ENCODE measurements at places on chromosomes 16 and 17.

GRCh38 chr17:17570140-17570797 is 21.2 kb downstream of the PEMT start:
- DNase-seq = no peak

- DNase-seq = no peak
Observed at GRCh38 chr16:54061454-54061853, 225.1 kb downstream of the IRX3 start.

DNA sequence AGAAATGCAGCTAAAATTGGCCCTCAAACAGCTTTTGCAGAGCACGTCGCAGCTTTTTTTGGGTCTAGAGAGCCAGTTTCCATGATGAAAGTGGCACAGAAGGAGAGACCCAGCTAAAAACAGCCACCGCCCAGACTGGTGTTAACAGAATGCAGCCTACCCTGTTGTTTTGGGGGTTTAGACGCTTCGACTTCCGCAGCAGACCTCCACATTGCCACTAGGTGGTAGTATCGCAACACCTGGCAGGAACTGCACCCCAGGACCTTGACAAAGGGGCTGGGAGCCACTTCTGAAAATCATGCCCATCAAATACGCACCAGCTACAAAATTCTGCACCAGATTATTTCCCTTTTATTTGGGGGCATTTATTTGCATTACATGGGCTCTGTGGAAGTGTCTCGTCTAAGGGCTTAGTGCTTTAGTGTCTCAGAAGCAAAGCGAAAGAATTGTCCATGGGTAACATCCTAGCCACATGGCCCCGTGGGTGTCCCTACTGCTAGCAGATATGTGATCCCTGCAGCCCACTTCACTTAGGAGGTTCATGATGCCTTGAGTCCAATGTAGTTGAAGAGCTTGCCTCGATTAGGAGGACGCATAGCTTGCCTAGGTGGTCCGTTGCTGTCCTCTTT is 167.1 kb downstream of the HAPSTR1 start:
- peak; percentile 38 for DNase-seq

DNA sequence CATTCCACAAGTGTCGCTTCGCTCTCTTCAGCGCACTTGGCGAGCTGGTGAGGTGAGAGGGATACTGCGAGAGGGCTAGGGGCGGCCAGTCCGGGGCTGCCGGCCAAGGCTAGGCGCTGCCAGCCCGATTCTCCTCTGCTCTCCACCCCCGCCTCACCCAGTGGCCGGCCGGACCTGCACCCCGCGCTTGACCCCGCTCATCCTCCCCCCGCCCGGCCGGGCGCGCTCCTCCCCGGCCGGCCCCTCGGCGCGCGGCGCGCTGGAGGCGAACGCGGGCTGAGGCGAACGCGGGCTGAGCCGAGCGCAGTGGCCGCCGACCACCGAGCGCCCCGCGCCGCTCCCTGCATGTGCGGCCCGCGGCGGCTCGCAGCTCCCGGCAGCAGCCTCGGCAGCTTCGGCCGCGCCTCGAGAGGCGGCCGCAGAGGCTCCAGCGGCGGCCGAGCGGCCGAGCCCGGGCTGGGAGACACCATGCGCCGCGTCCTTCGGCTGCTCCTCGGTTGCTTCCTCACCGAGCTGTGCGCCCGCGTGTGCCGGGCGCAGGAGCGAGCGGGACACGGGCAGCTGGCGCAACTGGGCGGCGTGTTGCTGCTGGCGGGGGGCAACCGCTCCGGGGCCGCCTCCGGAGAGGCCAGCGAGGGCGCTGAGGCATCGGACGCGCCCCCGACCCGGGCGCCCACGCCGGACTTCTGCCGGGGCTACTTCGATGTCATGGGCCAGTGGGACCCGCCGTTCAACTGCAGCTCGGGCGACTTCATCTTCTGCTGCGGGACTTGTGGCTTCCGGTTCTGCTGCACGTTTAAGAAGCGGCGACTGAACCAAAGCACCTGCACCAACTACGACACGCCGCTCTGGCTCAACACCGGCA is at the start of gene SHISA9:
Gene SHISA9 (plus strand): TSS at position 2 of the 865 bp plus-strand sequence.
- no peak for DNase-seq

- no peak for DNase-seq
Observed at GRCh38 chr17:77439189-77440018, 298.6 kb downstream of the SEC14L1 start.

- DNase-seq = no peak
Observed at GRCh38 chr16:13886608-13887007, 33.3 kb upstream of the ERCC4 start.

DNA sequence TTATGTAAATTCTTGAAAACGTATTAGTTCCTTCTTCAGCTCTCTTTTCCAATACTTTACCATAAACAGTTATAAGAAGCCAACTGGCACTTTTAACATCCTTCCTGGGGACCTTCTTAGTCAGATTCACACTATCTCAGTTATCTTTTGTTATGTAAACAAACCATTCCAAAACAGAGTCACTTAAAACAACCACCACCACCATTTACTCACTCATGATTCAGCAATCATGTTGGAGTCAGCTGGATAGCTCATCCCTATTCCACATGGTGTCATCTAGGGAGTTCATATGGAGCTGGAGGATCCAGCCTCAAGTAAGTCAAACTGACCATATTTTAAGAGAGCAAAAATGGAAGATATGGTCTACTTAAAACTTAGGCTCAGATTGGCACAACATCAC is 240.3 kb upstream of the IRX3 start:
- DNase-seq = no peak

DNA sequence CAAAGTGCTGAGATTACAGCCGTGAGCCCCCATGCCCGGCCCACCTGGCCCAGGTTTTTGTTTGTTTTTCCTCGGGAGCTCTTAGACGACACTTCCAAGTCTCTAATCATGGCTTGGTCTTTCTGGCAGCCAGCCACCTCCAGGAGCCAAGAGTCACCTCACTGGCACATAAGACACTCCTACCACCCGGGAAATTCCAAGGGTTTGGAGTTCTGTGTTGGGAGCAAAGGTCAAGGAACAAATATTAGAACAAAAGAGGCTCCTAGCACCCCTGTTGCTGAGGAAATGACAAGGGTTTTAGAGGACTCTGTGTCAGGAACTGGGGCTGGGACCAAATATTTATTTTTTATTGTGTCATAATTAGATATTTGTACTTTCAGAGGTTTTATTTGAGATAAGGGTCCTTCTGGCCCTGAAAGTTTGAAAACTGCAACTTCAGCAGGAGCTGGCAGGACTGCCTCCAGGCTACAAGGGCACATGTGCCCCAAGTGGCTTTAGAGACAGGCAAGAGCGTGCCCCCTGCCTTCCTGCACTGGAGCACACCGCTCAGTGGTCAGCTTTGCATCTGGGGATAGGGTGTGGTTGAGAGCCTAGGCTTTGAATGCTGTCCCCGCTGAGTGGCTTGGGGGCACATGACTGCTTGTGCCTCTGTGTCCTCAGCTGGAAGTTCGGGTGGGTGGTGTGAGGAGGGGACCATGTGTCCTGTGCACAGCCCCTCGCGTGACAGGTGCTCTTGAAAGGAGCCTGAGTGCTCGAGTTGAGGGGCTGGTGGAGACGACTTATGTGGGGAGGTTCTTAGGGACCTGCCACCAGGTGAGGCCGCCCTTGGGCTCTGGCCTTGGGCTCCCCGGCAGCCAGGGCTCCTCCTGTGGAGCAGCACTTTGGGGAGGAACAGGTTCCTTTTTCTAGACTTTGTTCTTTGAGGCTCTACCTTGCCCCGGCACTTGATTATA is 29.7 kb downstream of the MGRN1 start:
- DNase-seq = no peak

- no peak for DNase-seq
Observed at GRCh38 chr17:951325-952132, 28.0 kb downstream of the NXN start.

DNA sequence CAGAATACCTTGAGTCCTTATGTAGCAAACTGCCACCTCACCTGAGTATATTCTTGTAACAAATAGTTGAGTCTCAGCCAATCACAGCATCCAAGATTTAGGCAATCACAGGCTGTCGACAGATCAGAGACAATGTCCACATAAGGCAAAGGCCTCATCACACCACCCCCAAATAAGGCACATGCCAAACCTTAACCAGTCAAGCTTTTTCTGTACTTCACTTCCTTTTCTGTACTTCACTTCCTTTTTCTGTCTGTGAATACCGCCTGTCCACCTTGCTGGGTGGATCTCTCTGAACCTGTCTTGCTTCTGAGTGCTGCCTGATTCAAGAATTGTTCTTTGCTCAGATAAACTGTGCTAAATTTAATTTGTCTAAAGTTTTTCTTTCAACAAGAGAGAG is 210.4 kb upstream of the N4BP1 start:
- no peak for DNase-seq

- no peak for DNase-seq
Observed at GRCh38 chr16:89326721-89327120, 109.2 kb downstream of the ZNF778 start.

DNA sequence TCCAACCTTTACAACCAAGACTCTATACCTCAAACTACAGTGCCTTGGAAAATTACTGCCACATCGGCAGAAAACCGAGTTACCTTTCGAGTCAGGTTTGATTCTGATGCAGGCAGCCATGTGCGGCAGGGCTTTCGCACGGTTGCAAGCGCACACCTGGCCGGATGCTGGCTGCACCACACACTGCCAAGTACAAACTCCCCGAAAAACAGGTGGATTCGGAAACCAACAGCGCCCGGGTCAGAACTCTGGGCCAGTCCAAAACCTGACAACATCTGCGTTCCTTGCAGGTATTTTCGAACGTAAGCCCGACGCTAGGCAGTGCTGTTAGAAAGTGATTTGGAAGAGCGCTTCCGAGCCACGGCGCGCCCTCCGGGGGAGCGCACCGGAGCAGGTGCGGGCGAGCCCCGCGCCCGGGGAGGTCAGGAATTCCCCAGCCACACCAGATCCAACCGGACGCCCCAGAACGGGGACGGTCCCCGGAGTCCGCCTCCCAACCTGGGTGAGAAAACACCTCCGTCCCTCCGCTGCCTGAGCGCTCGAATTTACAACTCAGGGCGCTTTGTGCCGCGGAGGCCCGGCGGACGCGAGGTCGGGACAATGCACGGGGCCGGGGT is 1.2 kb downstream of the USP7 start:
- DNase-seq = peak; percentile 46

DNA sequence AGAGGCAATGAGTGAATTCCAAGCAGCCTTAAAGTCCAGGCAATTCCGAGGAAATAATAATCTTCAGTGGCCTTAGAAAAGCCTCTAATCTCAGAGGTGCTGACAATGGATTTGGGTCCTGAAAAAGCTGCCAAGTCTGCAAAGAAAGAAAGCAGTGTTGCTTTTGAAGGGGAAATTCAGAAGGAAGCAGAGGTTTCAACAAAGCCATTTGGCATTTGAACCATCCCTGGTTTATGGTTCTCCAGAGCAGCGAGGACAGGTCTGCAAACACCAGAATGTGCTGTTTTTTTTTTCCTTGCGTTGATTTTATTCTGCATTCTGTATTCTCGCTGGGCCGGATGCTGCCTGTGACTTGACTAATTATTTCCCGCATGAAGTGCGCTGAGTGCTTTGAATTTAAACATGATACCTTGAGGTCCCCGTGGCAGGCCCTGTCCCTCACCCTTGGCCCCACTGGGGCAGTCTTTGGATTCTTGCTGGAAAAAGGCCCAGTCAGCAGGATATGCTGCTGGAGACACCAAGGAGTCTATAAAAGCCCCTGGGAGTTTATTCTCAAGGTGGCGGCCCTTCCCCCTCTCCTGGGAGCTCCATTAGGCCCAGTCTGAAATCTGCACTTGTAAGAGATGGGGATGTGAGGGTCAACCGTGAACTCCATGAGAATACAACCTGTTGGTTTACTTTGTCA is 338.3 kb downstream of the HAPSTR1 start:
- no peak for DNase-seq

- DNase-seq = no peak
Observed at GRCh38 chr17:38742411-38743308, 5.5 kb downstream of the PCGF2 start.

GRCh38 chr16:4179020-4179419 is 62.8 kb upstream of the ADCY9 start:
- DNase-seq = no peak

- DNase-seq = peak; percentile 74
Observed at GRCh38 chr17:4881761-4882555, 17.4 kb upstream of the C17orf107 start.

DNA sequence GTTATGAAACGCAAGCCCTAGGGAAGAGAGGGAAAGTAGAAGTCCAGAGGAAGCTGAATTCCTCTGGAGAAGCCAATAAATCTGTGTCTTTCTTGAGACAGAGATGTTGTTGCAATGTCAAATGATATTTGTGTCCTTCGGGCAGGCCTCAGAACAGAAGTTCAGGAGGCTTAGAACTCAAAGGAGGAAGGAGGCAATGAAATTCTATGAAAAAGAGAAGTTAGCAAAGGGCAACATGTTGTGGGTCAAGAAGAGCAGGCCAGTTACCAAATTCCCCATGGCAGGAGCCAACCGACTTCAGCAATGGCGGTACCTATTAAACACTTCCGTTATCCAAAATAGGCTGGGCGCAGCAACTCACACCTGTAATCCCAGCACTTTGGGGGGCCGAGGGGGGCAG is 109.0 kb upstream of the DHX40 start:
- no peak for DNase-seq

GRCh38 chr16:46747777-46748651 is at the start of gene MYLK3:
TSS of gene MYLK3 (minus strand) at chr16:46748344. CDS start at chr16:46748193, 151 bp downstream.
- no peak for DNase-seq

GRCh38 chr17:62643496-62643895 is 16.0 kb downstream of the MRC2 start:
- no peak for DNase-seq

DNA sequence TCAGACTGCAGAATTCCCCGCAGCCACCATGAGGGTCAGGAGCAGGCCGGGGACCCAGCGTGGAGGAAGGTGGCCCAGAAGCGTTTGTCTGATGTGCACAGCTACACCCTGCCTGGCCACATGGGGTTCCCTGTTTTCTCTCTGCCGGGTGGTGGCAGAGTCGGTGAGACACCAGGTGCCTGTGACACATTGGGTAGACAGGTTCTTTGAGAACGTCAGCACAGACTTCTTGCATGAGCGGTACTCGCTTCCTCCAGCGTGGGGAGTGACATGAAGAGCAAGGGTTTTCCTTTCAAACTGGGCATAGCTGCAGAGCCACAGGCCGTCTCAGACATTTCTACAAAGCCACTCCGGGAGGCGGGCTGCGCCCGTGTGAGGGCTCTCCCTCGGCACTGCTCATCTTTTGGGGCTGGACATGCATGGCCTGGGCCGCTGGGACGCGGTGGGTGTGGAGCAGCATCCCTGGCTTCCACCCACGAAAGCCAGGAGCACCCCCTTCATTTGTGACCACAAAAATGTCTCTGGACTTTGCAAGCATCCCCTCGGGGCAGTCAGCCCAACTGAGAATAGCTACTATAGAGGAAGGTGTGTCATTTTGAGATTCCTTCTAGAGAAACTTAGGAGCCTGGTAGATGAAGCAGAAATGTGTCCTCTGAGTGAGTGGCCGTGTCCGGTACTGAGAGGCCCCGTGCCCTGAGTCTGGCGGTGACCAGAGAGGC is 26.0 kb downstream of the NME3 start:
- DNase-seq = no peak

DNA sequence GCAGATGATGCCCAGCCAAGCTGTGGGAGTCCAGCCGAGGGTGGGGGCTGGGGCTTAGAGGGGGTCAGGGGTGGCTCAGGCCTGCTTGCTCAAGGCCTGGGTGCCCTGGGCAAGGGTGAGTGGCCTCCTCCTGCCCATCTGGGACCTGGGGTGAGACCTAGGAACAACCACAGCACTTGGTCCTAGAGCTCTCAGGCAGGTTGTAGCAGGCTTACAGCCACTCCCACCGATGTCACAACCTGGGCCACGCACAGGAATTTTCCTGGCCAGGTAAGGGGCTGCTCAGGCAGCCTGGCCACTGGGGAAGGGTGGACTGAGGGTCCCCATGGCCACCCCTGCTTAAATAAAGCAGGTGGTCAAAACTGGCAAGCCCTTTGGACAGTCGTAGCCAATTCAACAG is 6.3 kb upstream of the SREBF1 start:
- no peak for DNase-seq

GRCh38 chr16:65323655-65324237 is 201.9 kb upstream of the CDH11 start:
- no peak for DNase-seq
